ENCODE measurements at places on chromosomes 13 and 19.

DNA sequence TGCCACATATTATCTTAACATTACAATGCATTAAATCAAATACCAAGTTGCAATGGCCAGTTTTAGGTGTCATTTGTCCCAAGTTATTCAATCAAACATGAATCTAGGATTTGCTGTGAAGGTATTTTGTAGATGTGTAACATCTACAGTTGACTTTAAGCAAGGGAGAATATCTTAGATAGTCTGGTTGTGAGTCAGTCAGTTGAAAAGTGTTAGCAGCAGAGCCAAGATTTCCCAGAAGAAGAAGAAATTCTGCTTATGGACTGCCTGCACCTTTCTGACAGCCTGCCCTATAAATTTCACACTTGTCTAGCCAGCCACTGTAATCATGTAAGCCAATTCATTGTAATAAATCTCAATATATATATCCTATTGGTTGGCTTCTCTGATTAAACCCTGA is 41.3 kb upstream of the INTS6 start:
- no peak for DNase-seq

GRCh38 chr13:77386046-77386445 is 59.2 kb upstream of the MYCBP2 start:
- no peak for DNase-seq

GRCh38 chr19:17554968-17555479 is 425 bp upstream of the COLGALT1 start:
- DNase-seq = no peak

DNA sequence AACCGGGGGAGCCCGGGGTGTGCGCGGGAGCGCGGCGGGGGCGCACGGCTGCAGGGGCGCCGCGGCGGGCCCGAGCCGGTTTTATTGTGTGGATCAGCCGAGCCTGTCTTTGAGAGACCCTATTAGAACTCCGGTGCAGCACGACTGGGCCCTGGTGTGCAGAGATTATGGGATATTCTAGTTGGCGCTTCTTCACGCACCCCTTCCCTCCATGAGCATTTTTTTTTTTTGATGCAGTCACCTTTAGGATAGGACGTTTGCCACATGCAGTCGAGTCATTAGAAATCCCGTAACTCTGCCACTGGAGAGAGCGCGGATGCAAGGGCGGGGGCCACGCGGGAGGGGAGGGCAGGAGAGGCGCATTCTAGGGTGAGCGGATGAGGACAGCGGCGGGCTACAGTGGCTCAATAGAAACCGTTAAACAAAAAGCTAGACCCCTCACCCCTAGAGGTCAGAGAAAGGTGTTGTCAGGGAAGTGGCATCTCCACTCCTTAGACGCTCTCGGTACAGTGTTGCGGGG is 3.7 kb downstream of the FGF9 start:
- peak; percentile 48 for DNase-seq

DNA sequence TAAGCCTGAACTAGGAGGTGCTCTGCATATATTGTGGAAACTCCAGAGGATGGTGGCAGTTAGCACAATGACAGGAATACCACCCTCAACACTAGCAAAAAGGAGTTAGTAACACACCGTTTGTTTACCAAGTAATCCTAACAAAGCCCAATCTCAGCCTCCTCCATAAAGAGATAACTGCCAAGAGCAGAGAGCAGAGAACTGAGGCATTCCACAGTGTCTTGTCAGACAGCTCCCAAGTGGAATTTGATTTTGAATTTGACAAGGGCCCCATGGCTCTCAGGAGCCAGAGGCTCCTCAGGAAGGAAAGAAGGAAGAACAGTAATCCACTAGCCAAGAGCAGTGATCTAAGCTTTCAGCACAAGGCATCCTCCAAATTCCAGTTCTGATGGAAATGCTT is 298.6 kb downstream of the DCLK1 start:
- no peak for DNase-seq

GRCh38 chr13:95250961-95251360 is 50.3 kb downstream of the ABCC4 start:
- DNase-seq = no peak

- no peak for DNase-seq
Measured at GRCh38 chr13:73334445-73334844, 275.6 kb downstream of the KLF5 start.

DNA sequence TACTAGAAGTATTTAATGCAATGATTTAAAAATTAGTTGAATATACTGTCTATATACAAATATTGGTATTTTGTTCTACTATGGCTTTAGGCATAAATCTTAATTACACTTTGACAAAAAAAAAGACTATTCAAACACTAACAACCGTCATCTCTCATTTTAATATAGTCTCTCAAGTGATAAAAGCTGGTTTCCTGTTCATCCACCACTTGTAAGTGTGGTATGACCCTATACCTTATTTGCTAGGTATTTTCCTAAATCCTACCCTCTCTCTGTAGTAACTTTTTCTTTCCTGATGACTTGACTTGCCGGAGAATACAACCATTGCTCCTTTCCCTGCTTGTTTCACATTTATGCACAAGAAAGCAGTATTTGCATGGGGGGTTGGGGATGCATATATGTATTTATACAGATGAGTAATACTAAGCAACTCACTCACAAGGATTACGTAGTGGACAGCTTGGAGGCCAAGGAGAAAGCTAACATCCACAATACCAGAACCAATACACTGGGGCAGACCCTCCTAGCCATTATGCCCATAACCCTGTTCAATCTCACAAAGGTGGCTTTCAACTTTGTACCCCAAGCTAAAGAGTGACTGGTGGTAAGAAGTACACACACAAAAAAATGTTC is 12.7 kb upstream of the EFNB2 start:
- no peak for DNase-seq

DNA sequence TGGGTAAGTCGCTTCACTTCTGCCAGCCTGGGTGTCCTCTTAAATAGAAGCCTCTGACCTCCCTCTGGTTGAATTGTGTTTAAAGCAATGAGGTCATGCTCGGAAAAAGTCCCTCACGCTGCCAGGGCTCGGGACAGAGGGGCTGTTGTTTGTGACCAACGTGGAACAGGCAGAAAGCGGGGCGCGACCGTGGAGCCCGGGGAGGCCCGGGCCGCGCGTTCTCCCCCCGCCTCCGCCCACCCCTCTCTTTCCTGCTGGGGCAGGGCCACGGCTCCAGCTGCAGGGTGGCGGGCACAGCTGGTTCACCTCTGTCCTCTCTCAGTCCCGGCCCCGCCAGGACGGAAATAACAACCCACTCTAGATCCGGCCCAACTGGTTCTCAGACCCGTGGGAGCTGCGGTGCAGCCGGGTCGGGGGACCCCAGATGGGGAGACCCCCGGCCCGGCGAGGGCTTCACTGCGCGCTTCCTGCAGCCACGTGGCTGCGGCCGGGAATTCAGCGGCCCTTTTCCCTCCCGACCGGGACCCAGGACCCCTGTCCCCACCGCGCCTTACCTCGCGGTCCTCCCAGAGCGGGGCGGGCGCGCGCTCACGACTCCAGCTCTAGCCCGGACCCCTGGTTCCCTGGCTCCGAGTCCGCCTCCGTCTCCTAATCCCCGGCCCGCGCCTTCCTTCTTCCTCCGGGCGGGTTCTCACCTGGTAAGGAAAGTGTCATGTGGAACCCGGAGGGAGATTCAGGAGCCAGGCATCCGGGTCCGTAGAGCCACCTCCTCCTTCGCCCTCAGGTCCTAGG is 1.9 kb downstream of the CDC42EP5 start:
- peak; percentile 65 for DNase-seq

GRCh38 chr19:14433554-14434501 is 722 bp downstream of the PKN1 start:
- no peak for DNase-seq

DNA sequence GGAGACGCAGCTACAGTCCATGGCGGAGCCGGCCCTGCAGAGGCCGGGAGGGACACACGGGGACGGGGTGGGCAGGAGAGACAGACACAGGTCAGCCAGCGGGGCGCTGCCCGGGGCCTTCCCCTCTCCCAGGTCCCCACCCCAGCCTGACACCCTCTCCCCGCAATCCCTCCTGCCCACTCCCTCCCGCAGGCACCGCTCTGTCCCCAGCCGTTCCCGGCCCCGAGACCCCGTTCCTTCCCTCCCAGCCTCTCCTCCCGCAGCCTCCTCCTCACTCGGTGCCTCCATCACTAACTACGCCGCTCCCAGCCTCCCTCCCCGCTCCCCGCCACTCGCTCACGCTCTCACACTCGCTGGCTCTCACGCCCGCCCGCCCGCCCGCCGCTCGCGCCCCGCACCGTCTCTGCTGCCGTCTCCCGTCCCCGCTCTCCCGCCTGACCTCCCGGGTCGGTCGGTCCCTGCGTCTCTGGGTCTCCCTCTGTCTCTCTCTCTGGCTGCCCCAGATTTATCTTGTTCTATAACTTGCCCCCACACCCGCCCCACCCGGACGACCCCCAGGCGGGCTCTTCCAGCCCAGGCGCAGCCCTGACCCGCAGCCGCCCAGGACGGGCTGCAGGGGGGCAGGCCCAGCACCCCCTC is 15.2 kb downstream of the ERFL start:
- DNase-seq = no peak

GRCh38 chr13:24104723-24105122 is 55.8 kb upstream of the SPATA13 start:
- no peak for DNase-seq

GRCh38 chr13:65401315-65401714 is 1828.8 kb downstream of the PCDH9 start:
- no peak for DNase-seq

GRCh38 chr19:34573226-34573864 is 91.8 kb downstream of the WTIP start:
- no peak for DNase-seq

GRCh38 chr19:36032251-36033104 is at the start of gene CLIP3:
Gene CLIP3, minus strand, starts transcription at chr19:36032873. Its CDS starts 516 bp downstream, at chr19:36032357.
- peak; percentile 90 for DNase-seq

GRCh38 chr19:45906221-45906620 is 3.8 kb upstream of the MYPOP start:
- no peak for DNase-seq

DNA sequence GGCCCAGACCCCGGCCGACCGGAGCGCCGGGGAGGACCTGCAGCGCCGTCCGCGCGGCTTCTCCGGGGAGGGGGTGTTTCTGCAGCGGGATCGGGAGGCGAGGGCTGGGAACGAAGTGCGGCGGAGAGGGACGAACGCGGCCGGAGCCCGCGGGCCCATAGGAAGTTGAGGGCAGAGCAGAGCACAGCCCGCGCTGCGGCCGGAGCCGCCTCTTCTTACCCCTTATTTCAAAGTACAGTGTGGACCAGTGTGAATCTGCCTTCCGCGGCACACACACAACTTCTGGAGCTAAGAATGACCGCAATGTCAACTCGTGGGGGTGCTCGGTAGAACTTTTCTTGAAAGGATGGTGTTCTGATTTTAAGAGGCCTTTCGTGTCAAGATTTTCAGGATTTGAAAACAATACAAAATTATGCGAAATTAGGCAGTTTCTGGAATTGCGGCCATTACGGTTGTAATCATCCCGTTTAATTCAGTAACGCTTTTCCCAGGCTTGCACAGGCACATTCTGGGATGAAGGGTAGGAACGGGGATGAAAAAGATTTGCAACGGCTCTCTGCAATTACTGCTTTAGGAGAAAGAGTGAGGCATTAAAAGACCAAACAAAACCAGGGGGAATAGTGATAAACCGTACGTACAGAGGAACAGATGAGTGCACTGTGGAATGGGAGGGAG is 821 bp downstream of the TDRD3 start:
- DNase-seq = peak; percentile 83

- DNase-seq = no peak
Measured at GRCh38 chr13:80979035-80979641, 638.2 kb upstream of the SPRY2 start.

- no peak for DNase-seq
Measured at GRCh38 chr13:113166266-113166665, 7.8 kb downstream of the PROZ start.

GRCh38 chr19:31260171-31260933 is 88.9 kb downstream of the TSHZ3 start:
- no peak for DNase-seq

GRCh38 chr13:52892925-52893324 is 44.5 kb upstream of the PCDH8 start:
- no peak for DNase-seq

- DNase-seq = no peak
Measured at GRCh38 chr19:41646589-41647204, 19.8 kb upstream of the CEACAM4 start.

- DNase-seq = no peak
Measured at GRCh38 chr19:44280916-44281315, 21.2 kb downstream of the ZNF233 start.

DNA sequence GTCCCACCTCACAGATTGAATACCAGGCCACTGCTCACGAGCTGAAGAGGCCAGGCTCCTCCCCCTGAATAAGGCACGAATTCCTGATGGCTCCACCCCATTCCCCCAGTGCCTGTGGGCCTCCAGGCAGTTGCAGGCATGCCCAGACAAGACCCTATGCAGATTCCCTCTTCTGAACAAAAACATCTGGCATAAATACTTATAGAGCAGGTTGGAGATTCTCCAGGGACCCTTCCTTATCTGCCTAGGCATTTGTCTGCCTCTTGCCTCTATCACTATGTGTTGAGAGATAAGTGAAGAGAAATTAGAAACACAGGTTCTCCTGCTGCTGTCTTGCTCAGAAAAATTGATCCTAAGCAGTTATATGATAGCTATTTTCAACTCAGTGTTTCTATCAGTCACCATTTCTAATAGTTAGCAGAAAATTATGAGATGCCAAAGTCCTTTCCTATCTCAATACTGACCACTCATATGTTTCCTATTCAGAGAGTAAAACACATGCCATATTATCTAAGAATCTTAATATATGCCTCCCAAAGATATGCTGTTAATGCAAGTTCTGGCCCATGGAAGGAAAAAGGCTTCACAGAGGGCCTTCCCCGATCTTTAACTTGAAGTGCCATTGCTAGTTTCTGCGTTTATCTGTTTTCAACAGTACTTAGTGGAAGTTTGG is 364.0 kb downstream of the KCTD12 start:
- no peak for DNase-seq

All from right forelimb (tissue), 1 donor.